ENCODE measurements at places on chromosomes 13 and 19. TPM values are rescaled to one million over a fixed set of nuclear protein-coding genes. Genes with fewer than 3 reads are reported as not detected.
A peak's percentile ranks its signal among the peaks of the same experiment; 100 is the strongest.

DNA sequence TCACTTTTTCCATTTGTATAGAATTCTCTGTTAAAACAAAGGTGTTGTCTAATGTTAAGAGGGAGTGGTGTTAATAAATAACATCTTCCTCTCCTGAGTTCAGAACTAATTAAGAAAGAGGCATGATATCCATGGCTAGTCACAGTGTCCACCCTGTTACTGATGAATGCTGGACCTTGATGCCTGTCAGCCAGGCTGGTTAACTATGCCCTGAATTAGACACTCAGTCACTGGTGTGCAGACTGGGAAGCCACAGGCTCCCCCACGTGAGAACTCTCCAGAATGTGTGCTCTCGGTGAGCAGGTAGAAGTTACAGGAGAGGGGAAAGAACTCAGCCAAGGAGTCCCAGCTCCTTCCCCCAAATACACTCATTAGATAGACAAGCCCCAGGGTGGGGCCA lies 56.1 kb upstream of the RNF113B start:
- no peak for DNase-seq

GRCh38 chr13:49366841-49367240 lies 77.0 kb downstream of the CAB39L start:
- no peak for DNase-seq

DNA sequence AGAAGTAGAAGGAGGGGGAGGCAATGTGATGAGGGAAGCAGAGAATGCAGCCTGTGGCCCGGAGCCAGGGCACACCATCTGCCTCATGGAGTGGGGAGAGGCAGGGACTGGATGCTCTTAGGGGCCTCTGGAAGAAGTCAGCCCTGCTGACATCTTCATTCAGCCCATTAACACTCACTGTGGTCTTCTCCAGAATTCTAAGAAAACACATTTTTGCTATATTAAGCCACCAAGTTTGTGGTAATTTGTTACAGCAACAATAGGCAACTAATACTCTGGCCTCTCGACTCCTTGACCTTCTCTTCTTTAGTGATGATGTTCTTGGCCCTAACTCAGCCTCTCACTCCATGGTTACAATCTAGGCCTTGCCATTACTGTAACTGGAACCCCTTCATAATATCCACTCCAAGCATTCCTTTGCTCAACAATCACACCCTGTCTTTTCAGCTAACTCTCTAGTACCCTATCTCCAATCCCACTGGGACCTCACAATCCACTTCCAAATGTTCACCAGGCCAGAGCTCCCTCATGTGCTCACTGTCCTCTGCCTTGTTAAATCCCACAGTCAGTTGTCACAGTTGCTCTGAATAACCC lies 98.5 kb downstream of the MIPEP start:
- no peak for DNase-seq

SIGLEC14 gene
- 0.69 TPM for total RNA-seq

GRCh38 chr13:104832231-104832630 lies 1703.2 kb downstream of the EFNB2 start:
- no peak for DNase-seq

DNA sequence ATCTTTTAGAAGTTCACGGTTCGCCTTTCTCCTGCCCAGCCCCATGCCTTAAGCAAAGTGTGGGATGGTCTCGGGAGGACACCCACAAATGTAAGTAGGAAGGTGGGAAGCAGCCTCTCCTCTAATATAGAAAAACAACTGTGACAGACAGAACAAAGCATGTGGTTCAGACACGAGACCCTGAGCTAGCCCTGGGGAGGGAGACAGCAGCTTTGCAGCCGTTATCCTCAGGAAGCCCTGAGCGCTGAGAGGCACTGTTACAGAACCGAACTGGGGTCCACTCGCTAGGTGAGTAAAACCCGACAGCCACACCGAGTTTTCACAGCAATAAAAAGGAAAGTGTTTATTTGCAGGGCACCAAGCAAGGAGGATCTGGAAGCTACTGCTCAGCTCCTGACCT lies 210.6 kb downstream of the UQCRFS1 start:
- no peak for DNase-seq

DNA sequence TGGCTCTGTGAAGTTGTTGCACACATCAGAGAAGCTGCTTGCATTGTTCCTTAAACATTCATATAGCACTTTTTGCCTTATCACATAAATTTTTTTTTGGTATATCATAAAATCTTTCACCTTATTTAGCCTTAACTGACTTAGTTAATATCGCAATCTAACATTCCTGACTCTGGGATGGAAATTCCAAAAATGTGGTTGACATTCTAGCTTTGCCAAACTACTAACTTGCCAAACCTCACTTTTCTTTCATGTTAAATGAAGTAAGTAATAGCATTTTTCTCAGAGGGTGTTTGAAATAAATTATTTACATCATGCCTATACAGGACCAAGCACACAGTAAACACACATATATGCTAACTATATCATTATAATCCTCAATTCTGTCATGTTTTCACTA lies 736.9 kb upstream of the PCDH9 start:
- no peak for DNase-seq

DNA sequence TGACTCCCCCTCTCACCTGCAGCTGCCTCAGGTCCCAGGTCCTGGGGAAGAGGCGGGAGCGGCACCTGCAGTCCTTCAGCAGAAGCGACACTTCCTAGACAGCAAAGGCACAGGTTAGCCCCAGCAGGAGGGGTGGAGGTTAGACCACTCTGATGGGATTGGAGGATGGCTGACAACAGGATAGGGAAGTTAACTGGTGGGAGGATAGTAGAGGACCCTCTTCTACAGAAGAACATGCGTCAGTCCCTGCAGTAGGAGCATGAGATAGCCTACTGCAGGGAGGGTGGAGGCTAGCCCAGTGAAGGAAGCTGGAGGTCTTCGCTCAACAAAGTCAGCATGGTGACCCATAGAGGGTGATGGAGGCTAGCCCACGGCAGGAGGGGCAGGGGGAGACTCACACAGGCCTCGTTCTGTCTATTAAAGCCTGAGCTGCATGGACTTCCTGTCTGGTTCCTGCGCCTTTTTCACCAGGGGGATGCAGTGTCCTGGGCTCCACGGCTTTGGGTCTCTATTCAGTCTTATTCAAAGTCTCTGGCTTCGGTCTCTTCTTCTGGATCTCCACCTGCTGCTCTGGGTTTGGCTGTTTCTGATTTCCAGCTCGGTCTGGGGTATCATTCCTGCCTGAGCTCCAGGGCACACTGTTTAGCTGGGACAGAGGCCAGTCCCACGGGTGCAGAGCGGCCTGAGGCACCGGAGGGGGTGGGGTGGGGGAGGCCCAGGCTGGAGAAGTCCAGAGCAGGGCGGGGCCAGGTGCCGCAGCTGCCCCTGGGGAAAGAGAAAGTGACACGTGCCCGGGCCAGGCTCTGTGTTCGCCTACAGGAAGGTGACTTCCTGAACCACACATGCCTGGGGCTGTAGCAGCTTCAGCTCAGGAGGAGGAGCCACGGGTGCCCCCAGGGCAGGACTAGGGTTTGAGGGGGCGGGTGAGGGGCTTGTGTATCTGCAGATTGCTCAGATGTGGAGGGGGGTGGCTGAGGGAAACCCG lies 7.3 kb downstream of the IFNL3 start:
- DNase-seq = peak; percentile 11

GRCh38 chr13:26584713-26585112 lies 27.2 kb downstream of the WASF3 start:
- DNase-seq = no peak

DNA sequence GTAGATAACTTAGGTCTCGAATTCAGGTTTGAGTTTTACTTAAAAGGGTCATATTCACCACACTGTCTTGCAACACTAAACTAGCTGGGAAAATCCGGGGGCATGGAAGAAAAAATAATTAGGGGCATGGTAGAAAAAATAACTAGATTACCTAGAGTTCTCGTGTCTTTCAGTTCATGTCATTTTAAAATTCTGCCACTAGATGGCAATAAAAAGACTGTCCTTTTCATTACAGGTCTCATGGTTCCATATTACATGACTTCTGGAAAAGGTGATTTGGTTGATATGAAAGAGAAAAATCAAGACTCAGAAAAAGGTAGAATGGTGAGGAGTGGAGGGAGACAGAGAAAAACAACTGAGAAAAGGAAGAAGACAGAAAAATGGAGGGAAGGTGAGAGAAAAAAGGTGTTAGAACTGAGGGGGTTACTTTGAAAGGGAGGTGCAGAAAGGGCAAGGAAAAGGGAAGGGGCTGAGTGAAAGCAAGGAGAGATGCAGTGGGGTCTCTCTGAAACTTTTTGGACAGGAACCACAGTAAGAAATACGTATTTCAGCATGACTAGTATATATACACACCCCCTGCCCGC lies 299.0 kb downstream of the KLF12 start:
- peak; percentile 48 for DNase-seq

GRCh38 chr13:103351035-103351828 lies 285.0 kb upstream of the SLC10A2 start:
- no peak for DNase-seq

PEAK3 gene
- 0.11 TPM for total RNA-seq

GRCh38 chr13:73580513-73581267 lies 521.9 kb downstream of the KLF5 start:
- DNase-seq = no peak

DNA sequence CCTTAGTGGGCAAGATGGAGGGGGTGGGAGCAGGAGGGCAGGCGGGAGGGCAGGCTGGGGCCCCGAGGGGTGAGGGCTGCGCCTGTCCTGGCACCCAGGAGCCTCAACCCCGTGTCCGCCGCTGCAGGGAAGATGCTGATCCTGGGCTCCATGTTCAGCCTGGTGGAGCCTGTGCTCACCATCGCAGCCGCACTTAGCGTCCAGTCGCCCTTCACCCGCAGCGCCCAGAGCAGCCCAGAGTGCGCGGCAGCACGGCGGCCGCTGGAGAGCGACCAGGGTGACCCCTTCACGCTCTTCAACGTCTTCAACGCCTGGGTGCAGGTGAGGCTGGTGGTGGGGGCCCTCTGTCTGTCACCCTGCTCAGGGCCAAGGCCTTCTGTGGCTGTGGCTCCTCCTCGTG lies 23.5 kb downstream of the DHX34 start:
- DNase-seq = no peak

DNA sequence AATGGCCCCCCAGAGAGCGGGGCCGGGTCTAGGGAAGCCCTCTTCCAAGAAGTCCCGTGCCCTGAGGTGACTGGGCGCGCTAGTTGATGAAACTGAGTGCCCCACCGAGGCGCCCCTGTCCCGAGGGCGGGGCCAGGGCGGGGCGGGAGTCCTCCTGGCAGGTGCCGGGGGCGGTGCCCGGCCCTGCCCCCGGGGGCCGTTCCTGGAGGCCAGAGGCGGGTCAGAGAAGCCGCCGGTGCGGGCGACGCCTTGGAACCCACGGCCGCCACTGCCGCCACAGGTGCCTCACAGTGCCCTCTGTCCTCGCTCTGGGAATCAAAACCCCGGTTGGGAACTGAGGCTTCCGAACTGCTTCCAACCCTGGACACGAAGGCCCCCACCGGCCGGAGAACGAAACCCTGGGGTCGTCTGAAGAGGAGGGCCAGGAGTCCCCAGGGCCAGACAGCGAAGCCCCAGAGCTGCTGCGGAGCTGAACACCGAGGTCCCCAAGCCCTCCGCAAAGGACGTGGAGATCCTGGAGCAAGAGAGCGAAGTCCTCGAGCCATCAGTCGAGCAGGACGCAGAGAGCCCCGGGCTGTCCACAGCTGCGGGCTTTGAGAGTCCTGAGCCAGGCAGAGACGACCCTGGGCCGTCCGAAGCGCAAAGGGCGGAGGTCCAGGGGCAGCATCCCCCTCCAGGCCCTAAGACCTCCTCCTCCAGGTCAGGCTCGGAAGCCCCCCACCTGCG lies at the start of gene MISP3:
Gene MISP3, plus strand, starts transcription at position 252 of the 726 bp plus-strand sequence. CDS start 524 bp downstream, outside the sequence.
- no peak for DNase-seq

DNA sequence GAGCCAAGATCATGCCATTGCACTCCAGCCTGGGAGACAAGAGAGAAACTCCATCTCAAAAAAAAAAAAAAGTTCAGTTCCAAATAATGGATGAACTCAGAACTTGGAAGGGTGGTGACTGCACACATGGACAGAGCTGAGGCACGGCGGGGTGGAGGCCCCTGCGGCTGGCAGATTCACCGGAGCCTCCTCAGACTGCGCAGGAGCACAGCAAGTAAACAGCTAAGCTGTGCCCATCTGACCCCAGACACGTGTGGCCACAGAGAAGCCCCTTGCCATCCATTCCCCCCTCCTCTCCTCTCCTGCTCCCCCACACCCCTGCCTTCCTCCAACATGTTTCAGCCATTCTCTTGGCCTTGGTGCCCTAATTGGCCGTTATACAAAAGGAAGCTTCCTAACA lies 15.6 kb upstream of the PROZ start:
- DNase-seq = no peak

RHPN2 gene
- 0.20 TPM for total RNA-seq

TEX29 gene
- total RNA-seq = 0.50 TPM

DNA sequence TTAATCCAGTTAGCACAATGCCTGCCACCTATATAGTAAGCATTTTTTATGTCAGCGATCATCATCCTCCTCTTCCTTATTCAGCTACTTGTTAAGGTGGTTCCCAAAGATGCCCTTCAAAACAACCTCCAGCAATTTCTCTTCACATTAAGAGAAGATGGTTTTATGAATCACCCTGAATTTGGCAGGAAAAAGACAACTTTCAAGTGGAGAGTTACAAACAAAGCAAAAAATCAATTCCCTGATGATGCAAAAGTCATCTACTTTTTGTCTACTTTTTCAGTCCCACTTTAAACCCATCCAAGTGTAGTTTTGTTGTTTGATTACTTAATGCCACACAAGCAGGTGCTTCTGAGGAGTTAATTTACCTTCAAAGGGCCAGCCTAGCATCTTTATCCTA lies 139.1 kb upstream of the SERP2 start:
- DNase-seq = no peak

GRCh38 chr13:32737111-32737571 lies 150.9 kb downstream of the PDS5B start:
- DNase-seq = peak; percentile 52

TMIGD2 gene
- total RNA-seq = 6.9 TPM

- no peak for DNase-seq
Measured at GRCh38 chr19:33133438-33134031, 1.6 kb downstream of the WDR88 start.

MRPL4 gene
- total RNA-seq = 44.6 TPM

FAM216B gene
- not detected for total RNA-seq

TNNI3 gene
- not detected for total RNA-seq

PLEKHA4 gene
- total RNA-seq = 6.6 TPM

- DNase-seq = no peak
Measured at GRCh38 chr13:77737583-77738200, 40.2 kb downstream of the SLAIN1 start.

- DNase-seq = no peak
Measured at GRCh38 chr13:113468029-113468428, 14.7 kb upstream of the ADPRHL1 start.

ZNF837 gene
- total RNA-seq = 3.4 TPM

CCNA1 gene
- not detected for total RNA-seq

DNA sequence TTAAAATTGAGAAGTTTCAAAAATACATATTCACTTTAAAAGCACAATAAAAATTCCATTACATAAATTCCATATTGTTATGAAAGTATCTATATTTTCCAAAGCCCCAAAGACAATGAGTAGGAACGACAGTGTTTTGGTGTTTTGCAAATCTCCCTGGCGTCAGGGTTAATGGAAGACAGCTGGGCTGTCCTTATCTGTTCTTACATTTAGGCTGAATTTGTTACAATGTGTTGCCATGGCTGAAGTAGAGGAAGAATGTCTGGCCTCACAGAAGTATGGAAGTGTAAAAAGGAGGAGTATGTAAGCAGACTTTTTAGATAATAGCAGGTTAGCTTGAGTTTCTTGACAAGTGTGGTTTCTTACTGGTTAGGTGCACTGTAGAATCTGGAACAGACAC lies 124.4 kb upstream of the SPATA13 start:
- no peak for DNase-seq

GRCh38 chr13:49536144-49536873 lies 40.6 kb downstream of the PHF11 start:
- DNase-seq = no peak

NOTCH3 gene
- 0.23 TPM for total RNA-seq

All from CD4-positive, alpha-beta memory T cell (primary cell).